ENCODE measurements at places on chromosomes 4 and X. TPM values are rescaled to one million over a fixed set of nuclear protein-coding genes. Genes with fewer than 3 reads are reported as not detected.

- H3K27me3 ChIP-seq, result peaks cover 26% of the 10 kb centered on the region
- no peak overlapping the region for H3K4me3 ChIP-seq
- peak; percentile 47 for DNase-seq
- H3K4me1 ChIP-seq, result no peaks in the 10 kb centered on the region
Measured at GRCh38 chrX:107324493-107325310, 118.3 kb downstream of the DNAAF6 start.

- no peaks in the 10 kb centered on the region for H3K36me3 ChIP-seq
- H3K4me3 ChIP-seq, result no peak overlapping the region
- DNase-seq, result peak; percentile 41
- no peak overlapping the region for H3K27ac ChIP-seq
- H3K27me3 ChIP-seq, result no peaks in the 10 kb centered on the region
Measured at GRCh38 chr4:57424232-57424897, 314.2 kb upstream of the IGFBP7 start.

The S100G gene
- not detected for total RNA-seq

The GC gene
- not detected for total RNA-seq

DNA sequence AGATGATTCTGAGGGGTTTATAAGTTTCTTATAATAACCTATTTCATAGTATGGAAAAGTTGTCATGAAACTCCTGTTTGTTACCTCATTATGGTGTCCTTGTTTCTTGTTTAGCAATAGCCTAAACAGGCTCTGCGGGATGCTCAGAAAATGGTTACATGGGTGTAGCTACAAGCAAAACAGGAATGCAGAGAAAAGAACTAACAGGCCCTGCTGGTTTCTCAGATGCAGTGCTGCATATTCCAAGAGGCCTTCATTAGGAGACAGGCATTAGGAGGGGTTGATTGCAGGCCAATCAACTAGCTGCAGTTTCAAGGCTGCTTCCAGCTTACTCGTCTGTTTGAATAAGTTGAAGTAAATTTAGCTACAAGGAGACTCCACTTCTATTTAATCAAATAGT is 37.6 kb upstream of the HPGD start:
- H3K4me1 ChIP-seq, result no peaks in the 10 kb centered on the region
- H3K36me3 ChIP-seq, result no peaks in the 10 kb centered on the region
- no peak overlapping the region for H3K4me3 ChIP-seq

DNA sequence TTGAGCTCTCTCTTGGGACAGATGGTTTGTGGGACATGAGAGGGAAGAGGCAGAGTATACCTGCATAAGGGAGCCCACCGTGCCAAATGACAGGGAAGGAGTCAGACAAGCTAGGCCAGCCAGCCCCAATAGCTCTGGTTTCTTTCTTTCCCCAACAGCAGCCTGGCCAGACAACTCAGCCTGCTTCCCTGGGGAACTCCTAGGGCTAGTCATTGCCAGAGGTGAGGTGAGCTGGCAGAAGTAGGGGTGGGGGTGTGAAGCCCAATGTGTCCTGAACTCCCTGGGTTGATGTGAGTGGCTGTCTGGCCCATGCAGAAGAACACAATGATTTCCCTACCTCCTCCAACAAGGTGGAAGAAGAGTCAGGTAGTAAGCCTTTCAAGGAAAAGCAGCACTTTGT is 135.5 kb downstream of the AMMECR1 start:
- H3K36me3 ChIP-seq, result no peaks in the 10 kb centered on the region
- H3K4me1 ChIP-seq, result peaks cover 4% of the 10 kb centered on the region
- H3K4me3 ChIP-seq, result no peak overlapping the region
- no peak for DNase-seq
- peak overlapping the region; percentile 8 for H3K27ac ChIP-seq

DNA sequence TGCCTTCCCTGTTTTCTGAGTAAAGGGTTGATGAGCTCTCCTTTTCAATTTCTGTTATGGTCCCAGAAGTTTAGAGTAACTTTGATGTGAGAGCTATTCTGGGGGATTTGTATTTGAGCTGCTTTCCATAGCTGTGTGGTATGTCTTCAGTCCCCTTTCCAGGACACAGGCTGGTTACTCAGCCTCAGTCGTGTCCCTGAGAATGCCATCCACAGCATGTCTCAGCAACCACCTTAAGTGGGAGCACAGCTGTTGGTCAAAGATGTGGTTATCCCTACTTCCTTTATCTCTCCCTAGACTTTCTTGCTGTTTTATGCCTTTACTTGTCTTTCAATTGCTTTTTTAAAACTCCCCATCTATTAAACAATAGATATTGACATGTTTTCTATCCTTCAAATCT is 37.8 kb downstream of the RNF175 start:
- no peaks in the 10 kb centered on the region for H3K36me3 ChIP-seq
- no peaks in the 10 kb centered on the region for H3K27me3 ChIP-seq
- no peaks in the 10 kb centered on the region for H3K4me1 ChIP-seq

GRCh38 chr4:38109370-38109769 is 149.2 kb downstream of the PTTG2 start:
- DNase-seq, result no peak
- no peaks in the 10 kb centered on the region for H3K4me1 ChIP-seq
- H3K4me3 ChIP-seq, result no peak overlapping the region
- no peak overlapping the region for H3K27ac ChIP-seq
- H3K27me3 ChIP-seq, result no peaks in the 10 kb centered on the region
- no peaks in the 10 kb centered on the region for H3K36me3 ChIP-seq

The HSD17B11 gene
- 177 TPM for total RNA-seq

The GPRASP1 gene
- 16.3 TPM for total RNA-seq

DNA sequence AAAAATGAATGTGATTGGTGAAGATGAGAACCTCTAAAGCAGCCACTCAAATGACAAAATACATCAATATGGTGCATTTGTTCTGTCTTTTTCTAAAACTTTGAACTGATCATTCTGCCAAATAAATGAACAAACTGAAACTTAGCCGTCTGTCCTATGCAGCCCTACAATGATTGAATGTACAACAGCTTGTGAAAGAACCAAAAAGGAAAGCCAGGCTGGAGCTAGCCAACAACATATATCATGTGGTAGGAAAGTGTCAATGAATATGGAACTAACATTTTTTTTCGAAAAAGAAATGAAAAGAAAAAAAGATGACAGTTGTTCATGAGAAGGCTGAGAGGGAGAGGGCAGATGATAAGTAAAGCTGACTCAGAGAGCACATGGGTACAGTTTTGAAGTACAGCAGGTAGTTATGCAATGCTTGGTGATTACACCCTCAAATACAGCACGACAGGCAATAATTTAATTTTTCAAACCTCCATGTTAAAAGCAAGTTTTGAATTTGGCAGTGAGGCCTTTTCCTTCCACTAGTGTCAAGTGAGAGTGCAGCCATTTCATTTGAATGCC is 21.2 kb upstream of the SLC7A11 start:
- H3K27me3 ChIP-seq, result no peaks in the 10 kb centered on the region
- DNase-seq, result no peak
- no peaks in the 10 kb centered on the region for H3K4me1 ChIP-seq
- no peaks in the 10 kb centered on the region for H3K36me3 ChIP-seq

The SRPK3 gene
- 2.9 TPM for total RNA-seq

DNA sequence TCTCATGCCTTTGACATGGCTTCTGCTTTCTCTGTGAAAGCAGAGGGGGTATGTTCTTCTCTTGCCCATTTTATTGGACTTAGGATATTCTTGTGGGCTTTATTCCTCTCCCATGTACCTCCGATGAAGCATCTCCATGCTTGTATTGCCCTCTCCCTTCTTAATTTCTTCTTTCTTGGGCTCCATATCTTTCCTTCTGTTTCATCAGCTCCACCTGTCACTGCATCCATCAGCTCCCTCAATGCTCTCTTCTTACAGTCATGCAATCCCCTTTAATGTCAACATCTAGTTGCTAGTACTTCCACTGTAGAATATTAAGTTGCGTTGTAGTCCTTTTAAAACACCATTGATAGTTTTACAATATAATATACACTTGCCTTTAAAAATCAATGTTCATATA is 257.6 kb downstream of the GPAT3 start:
- no peaks in the 10 kb centered on the region for H3K4me1 ChIP-seq
- no peaks in the 10 kb centered on the region for H3K27me3 ChIP-seq
- no peak overlapping the region for H3K4me3 ChIP-seq
- no peak overlapping the region for H3K27ac ChIP-seq
- DNase-seq, result no peak

The FREM3 gene
- not detected for total RNA-seq

GRCh38 chr4:47577779-47578553 is 92.9 kb downstream of the ATP10D start:
- no peak overlapping the region for H3K4me3 ChIP-seq
- no peaks in the 10 kb centered on the region for H3K27me3 ChIP-seq
- DNase-seq, result no peak
- H3K4me1 ChIP-seq, result no peaks in the 10 kb centered on the region
- H3K27ac ChIP-seq, result peak overlapping the region; percentile 61
- H3K36me3 ChIP-seq, result peaks cover 48% of the 10 kb centered on the region

The ZCCHC18 gene
- 1.4 TPM for total RNA-seq

The CENPE gene
- total RNA-seq, result 0.88 TPM

The SLC26A1 gene
- 0.85 TPM for total RNA-seq

DNA sequence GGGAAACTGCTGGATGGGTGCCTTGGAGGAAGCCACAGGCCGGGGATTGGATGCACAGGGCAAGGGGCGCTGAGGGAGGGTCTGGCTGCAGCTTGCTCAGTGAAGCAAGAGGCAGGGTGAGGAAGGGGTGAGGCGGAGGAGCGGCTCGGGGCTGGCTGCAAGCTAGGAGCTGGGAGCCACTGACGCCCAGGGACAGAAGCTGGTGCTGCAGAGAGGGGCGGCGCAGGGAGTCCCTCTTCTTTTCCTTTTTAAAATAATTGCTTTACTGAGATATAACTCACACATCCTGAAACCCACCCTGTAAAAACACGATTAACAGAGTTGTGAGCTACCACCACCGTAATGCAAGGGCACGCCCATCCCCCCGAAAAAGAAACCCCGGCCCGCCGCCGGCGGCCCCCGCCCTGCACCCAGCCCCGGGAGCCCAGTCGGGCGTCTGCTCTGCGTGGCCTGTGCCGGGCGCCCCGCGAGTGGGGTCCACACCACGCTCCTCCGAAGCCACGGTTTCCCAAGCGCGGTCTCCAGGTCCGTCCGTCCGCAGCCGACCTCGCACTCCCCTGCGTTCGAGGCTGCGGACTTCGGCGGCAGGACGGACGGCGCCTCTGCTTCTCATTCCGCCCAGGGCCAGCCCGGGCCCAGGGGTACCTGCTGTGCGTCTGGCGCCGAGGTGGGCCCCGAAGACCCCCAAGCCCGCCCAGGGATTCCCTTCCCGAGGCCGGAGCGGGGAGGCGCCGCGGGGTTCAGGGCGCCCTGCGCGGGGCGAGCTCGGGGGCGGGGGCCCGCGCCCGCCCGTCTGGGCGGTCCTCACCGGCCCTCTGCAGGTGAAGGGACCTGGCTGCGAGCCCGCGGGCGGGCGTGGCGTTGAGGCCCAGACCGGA is 866 bp upstream of the UVSSA start:
- peaks cover 7% of the 10 kb centered on the region for H3K4me1 ChIP-seq
- H3K27ac ChIP-seq, result peak overlapping the region; percentile 100
- H3K36me3 ChIP-seq, result no peaks in the 10 kb centered on the region
- H3K27me3 ChIP-seq, result no peaks in the 10 kb centered on the region
- peak overlapping the region; percentile 59 for H3K4me3 ChIP-seq

DNA sequence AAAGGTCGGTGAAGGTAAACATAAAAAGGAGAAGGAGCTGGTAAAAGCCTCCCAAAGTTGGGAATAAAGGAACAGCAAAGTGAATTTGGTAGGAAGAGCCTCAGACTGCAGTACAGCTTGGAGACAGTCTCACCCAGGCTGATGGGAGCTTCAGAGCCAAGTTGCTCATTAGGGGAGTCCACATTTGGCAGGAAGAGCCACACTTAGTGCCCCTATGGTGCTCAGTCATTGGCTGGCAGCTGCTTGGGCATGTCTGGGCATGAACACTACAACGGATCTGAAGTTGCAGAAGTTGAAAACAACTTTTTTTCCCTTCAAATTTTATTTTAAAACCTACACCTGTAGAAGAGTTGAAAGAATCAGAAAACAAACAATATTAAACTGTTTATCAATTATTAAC is 2497.3 kb downstream of the ARAP2 start:
- H3K4me1 ChIP-seq, result no peaks in the 10 kb centered on the region
- no peaks in the 10 kb centered on the region for H3K36me3 ChIP-seq
- DNase-seq, result no peak

DNA sequence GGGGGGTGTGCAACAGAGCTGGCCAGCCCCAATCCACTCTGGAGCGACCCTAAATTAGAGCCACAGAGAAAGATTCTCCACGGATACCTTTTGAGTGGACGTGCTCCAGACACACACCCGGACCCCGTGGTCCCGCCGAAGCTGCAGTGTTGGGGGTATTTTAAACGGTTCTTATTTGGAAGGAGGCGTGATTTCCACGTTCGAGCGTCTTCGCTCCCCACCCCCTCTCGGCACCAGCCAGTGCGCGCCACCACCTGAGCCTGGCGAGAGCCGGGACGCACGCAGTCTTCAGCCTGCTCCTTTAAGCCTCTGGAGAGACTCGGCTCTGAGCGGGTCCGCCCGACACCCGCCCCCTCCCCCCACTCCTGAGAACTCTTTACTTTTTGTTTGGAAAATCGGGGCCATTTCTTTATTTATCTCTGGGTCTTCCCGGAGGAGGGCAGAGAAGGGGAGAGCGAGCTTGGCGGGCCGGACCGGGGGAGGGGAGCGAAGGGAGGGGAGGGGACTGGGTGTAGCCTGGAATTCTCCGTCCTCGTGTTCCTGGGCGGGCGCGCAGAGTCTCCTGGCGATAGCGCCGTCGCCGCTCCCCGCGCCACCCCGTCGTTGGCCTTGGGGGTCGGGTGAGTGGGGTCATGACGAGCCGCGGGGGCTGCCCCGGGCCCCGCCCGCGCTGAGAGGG is 668 bp upstream of the PTCHD1 start:
- H3K27me3 ChIP-seq, result peaks cover 52% of the 10 kb centered on the region
- H3K4me3 ChIP-seq, result no peak overlapping the region
- no peaks in the 10 kb centered on the region for H3K4me1 ChIP-seq
- no peak overlapping the region for H3K27ac ChIP-seq
- no peak for DNase-seq
- H3K36me3 ChIP-seq, result no peaks in the 10 kb centered on the region

DNA sequence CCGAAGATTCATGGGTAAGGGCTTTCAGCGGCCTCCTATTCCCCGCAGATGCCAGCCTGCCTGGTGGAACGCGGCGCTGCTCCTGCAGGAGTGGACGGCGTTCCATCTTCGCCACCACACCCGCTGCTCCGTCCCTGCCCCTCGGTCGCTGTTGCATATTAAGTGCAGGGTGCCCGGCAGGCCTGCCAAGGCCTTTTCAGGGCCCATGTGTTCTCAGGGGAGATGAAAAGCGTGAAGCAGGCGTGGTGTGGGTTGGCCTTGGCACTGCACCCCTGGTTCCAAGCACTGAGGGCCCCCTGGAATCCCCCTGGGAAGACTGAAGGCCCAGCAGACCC is 52.0 kb downstream of the SORCS2 start:
- no peak for DNase-seq
- H3K4me3 ChIP-seq, result no peak overlapping the region
- H3K27me3 ChIP-seq, result no peaks in the 10 kb centered on the region
- H3K27ac ChIP-seq, result no peak overlapping the region
- no peaks in the 10 kb centered on the region for H3K4me1 ChIP-seq

The PCDH18 gene
- 3.0 TPM for total RNA-seq

DNA sequence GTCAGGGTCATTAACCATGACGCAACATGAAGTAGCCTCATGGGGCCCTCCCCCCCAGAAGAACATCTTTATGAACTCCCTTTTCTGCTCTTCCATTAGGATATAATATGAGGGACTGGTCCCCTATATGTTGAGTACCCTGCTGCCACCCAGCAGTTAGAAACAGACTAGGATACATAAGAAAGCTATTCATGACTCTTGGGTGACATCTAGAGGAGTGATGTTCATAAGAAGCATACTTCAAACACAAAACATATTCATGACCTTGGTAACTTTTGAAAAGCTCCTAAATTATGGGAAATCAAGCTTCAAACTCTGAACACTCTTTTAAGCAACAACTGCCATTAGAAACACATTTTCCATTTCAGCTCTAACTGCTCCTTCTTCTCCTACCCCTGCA is 155.2 kb upstream of the SPIN4 start:
- no peaks in the 10 kb centered on the region for H3K36me3 ChIP-seq
- no peak for DNase-seq
- H3K27ac ChIP-seq, result no peak overlapping the region
- H3K27me3 ChIP-seq, result no peaks in the 10 kb centered on the region
- H3K4me1 ChIP-seq, result no peaks in the 10 kb centered on the region

Data from adrenal gland (tissue), 19 donors.